Activated T-helper 9 cell treated with anti-CD3 and anti-CD28 coated beads, Interleukin-2, amount 50 U/mL, for 16 hours (primary cell): ENCODE measurements at places on chromosomes 2 and 18.

GRCh38 chr2:121796239-121796638, 40.8 kb downstream of the TSN start:
- DNase-seq = no peak

DNA sequence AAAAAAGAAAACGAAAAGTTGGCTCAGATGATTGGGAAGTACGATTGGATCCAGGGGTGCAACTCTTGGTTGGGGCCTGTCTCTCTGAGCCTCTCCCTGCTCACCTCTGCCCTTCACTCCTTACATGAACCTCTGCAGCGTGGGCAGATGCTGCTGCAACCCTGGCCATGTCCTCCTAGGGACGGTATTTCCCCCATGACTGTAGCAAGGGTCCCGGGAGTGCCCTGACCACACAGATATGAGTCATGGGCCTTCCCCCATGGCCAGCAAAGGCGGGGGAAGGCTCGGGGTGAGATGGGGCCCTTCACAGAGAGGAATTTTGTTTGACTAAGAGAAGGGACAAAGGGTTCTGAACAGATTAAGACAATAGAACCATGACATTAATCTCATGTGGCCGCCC, 129.0 kb downstream of the NCK2 start:
- DNase-seq = peak; percentile 69

GRCh38 chr2:119826370-119826961, 66.7 kb downstream of the PTPN4 start:
- no peak for DNase-seq

DNA sequence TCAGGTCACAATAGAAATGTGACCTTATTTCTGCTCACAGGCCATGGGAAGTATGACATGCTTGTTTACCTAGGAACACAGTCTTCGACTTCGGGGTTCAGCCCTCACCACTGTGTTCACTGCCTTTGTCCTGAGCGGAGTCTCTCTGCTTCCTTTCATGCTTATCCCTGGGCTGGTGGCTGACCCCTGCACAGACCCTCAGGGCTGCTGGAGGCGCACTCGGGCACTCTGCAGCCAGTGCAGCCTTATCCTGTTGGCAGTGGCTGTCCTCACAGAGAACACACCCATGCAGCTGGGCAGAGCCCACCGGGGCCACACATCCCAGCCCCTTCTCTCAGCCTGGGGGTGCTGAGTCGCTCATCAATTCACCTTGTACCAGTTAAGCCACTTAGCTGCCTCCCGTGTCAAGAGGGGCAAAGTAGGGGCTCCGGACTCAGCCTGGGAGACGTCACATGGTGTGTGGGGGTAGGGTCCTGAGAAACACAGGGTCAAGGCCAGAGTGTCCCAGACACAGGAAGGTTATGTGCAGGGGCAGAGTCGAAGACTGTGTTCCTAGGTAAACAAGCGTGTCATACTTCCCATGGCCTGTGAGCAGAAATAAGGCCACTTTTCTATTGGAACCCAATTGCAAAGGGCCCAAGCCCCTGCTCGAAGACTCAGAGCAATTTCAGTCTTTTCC, 107.5 kb downstream of the FAM210A start:
- no peak for DNase-seq

GRCh38 chr2:152036611-152037469, 62.0 kb downstream of the CACNB4 start:
- peak; percentile 6 for DNase-seq

DNA sequence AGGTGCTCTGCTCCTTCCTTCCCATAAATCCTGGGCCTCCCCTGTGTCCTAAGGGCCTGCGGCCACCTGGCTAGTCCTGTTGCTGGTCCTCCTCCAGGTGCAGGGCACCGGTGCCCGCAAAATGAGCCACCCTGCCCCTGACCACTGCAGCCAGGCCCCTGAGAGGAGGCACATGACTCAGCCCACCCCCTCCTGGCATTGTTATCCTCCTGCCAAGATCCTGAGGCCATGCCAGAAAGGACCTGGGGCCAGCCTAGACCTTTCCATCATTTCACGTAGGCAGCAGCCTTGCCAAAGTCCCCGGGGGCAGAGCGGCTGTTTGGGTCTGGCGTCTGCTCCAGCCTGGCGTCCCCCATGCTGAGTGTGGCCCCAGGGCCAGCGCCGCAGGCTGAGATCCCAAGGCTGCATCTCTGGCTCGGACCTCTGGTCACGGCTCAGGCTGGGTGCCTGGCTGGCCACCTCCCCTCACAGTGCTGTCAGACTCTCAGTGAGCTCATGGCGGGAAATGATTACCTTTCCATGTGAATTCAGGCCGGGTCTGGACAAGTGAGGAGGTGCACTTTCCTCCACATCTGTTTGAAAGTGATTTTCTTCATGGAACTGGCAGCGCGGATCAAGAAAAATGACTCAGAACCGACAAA, 81.0 kb downstream of the NDUFA10 start:
- no peak for DNase-seq

DNA sequence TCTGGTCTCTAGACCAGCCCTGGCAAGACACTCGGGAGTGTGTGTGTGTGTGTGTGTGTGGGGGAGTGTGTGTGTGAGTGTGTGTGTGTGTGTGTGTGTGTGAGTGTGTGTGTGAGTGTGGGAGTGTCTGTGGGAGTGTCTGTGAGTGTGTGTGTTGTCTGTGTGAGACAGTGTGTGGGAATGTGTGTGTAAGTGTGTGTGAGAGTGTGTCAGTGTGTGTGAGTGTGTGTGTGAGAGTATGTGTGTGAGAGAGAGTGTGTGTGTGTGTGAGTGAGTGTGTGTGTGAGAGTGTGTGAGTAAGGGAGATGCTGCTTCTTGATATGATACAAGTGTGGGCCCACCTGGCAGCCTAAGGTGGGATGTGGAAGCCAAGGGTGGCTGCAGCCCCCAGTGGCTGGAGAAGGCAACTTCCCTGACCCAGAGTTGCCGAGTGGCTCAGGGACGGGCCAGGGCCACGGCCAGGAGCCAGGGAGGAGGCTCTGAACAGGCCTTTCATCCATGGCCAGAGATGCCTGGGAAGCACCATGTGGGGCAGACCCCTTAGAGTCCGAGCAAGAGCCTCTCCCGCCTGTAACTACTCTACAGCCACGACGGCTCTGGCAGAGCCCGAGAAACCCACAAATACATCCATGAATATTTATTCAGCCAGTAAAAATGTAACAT, 159.3 kb upstream of the MYCN start:
- no peak for DNase-seq

DNA sequence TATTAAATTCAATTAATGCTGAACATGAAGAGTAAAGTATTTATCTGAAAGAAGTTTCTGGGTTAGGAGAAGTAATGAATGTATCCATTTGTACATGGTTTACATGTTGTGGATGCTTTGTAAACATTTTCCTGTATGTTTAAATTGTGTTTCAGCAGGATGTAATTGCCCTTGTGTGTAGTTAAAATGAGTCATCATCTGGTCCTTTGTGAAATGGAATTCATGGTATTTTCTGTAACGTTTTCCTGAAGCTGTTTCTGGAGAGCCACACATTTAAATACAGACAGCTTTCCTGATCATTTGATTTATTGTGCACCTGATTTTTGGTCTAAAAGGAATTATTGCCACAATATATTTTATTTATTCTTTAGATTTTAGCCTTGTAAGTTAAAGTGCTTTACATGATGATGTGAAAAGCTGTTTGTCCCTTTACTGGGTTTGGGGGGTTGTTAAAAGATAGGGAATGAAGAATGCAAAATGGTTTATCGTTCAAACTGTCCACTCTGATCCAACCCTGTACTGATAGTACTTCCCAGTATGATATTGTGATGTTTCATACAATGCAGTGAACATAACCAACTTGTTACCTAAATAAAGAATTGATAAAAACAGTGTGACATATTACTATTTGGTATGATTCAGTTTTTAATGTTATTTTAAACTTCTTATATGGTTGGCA, 41.7 kb upstream of the SLC3A1 start:
- DNase-seq = no peak

DNA sequence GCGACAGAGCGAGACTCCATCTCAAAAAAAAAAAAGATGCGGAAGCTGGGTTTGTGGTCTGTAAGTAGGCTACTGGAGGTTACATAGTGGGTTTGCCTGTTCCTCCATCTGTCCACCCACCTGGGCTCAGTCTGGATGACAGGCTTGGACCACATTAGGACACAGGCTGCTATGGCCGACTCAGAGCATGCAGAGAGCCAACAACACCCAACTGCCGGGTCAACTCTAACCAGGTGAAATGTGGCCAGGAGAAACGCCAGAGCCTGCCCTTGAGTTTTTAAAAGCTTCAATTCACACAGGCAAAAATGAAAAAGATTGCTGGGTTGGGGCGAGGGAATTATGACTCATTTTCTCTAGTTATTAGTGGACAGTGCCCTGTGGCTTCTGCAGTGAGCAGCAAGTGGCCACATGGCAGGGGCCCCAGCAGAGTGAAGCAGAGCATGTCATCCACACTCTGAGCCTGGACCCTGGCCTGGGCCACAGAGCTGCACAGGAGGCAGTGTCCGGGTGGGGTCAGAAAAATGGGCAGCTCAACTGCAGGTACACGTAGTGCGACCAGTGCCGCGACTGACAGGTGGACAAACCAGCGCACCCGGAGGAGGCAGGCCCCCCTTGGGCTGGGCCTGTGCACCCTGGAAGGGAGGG, 67.4 kb downstream of the BIN1 start:
- DNase-seq = no peak

DNA sequence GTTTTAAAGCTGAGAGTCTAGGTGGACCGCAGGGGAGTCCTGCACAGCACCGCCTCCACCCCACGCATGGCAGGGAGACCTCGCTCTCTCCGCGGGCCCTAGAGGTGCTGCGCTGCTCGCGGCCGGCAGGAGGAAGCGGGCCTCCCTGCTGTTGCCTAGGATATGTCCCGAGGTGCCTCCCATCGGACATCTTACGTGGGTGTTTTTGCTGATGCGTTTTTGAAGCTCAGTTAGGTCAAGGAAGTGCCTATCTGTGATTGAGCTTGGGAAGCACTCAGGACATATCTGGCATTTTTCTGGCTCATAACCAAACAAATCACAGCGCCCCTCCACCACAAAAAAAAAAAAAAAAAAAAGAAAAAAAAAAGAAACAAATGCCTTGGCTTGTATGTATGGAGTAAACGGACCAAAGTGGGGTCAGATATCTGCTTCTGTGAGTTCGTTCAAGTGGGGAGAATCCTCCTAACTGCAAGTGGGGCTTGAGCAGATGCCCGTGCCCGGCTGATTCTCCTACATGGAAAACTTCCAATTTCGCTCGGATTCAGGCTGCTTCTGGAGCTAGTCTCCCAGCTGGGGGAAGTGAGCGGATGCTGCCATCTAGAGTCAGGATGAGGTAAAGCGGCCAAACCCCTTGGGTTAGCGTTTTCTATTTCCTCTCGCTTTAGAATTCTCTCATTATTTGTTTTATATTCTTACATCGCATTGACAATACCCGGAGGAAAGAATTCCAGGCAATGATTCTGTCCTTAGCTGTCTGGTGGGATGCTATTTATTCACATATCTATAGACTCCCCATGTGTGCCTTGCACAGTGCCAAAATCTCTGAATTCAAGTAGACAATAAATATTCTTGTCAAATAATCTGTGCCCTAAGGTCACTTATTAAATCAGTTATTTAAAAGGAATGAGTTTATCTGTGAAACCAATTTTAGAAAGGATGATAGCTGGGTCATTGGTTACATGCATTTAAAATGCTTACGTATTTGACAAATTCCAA, 95.3 kb downstream of the CD8B2 start:
- peak; percentile 28 for DNase-seq

GRCh38 chr2:149727927-149728326, 140.4 kb upstream of the MMADHC start:
- no peak for DNase-seq

- no peak for DNase-seq
These were observed 1.8 kb upstream of the NFATC1 start for GRCh38 chr18:79393635-79394533.

DNA sequence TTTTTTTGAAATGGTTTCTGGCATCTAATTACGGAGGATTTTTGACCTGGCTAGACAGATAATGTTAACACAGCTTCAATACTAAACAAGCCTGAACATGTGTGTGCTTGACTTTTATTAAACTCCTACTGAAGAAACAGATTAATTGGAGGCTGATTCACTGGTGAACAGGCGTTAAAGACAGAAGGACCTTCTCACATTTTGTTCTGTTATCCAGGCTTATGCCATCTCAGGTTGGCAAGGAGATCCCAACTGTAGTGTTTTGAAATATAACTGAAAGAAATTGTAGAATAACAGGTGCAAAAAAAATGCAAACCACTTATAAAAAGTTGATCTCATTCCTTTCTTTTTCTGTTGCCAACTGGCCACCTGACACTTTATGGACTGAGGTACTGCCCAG, 269.6 kb downstream of the ARHGAP15 start:
- DNase-seq = no peak

DNA sequence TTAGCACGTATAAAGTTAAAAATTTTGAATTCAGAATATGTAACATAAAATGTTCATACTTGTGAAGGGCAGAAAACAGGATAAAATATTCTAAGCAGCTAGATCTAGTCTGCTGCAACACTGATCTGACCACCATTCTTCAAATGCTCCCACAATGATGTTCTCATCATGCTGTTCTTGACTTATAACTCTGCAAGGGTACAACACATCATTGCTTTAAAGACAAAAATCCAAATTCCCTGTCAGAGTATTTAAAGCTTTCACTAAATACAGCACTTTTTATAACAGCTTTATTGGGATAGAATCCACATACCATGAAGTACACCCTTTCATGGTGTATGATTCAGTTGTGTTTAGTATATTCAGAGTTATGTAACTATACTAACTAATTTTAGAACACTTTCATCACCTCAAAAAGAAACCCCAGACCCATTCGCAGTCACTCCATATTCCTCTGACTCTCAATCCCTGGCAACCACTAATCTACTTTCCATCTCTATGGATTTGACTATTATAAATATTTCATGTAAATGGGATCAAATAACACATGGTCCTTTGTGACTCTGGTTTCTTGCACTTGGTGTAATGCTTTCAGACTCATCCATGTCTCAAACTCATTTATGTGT, 56.4 kb downstream of the MAP4K3 start:
- DNase-seq = no peak

GRCh38 chr2:112836695-112837117, at the start of gene IL1B:
TSS of gene IL1B (minus strand) at chr2:112836779. CDS start at chr2:112836229, 550 bp downstream.
- no peak for DNase-seq

DNA sequence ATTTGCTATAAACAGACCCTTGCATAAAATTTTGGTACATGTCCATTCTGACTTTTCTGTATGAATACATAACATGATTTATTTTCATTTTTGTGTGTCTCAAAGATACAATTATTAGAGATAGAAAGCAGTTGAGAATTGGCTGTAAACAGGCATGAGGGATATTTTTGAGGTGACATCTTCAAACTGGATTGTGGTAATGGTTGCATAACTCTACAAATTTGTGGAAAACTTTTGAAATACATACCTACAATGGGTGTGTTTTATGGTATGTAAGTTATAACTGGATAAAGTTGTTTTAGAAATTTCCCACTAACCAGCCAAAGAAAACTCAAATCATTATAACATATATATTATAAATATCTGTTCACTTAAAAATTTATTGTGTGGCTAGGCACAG, 39.6 kb downstream of the GREB1L start:
- no peak for DNase-seq

- DNase-seq = no peak
These were observed 116.3 kb downstream of the FTCDNL1 start for GRCh38 chr2:199734651-199735050.

- no peak for DNase-seq
These were observed 80.5 kb downstream of the LYPD6 start for GRCh38 chr2:149410701-149411484.
